ENCODE measurements at places on chromosomes 2 and 18.
A peak's percentile ranks its signal among the peaks of the same experiment; 100 is the strongest.

- DNase-seq: no peak
These were observed 342.7 kb upstream of the CHAC2 start for GRCh38 chr2:53424902-53425301.

- no peak for DNase-seq
These were observed 57.1 kb downstream of the PKP4 start for GRCh38 chr2:158513841-158514240.

- no peak for DNase-seq
These were observed 295.4 kb downstream of the CYP26B1 start for GRCh38 chr2:71852141-71852711.

- DNase-seq: no peak
These were observed 27.7 kb downstream of the ADRA2B start for GRCh38 chr2:96088340-96089335.

DNA sequence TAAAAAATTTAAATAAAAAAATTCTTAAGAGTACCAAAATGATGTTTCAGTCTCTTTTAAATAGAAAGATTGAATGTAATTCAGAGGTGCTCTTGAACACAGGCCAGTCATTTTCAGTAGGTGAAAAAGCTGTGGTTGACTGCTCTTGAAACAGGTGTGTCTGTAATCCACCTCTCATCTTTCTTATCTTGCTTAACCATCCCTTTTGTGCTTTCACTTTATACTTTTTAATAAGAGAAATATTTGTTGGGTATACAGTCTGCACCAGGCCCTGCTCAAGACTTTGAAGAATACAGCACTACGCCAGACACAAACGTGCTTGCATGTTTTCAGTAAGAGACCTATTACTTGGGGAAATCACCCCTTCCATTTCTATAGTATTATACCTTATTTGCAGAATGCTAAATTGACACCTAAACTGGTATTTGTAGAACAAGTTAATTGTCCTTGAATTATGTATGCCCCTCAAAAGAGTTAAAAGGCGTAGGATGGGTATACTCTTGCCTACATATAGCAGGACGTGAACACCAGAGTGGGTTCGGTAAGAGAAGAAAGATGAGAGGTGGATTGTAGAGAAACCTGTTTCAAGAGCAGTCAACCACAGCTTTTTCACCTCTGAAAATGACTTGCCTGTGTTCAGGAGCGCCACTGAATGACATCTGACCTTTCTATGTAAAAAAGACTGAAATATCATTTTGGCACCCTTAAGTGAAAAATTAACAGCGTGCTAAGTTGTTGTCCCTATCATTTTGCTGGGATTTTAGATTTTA is 4.0 kb upstream of the RTN4 start:
- no peak for DNase-seq

GRCh38 chr2:20291846-20292408 is 58.7 kb downstream of the PUM2 start:
- DNase-seq: no peak

DNA sequence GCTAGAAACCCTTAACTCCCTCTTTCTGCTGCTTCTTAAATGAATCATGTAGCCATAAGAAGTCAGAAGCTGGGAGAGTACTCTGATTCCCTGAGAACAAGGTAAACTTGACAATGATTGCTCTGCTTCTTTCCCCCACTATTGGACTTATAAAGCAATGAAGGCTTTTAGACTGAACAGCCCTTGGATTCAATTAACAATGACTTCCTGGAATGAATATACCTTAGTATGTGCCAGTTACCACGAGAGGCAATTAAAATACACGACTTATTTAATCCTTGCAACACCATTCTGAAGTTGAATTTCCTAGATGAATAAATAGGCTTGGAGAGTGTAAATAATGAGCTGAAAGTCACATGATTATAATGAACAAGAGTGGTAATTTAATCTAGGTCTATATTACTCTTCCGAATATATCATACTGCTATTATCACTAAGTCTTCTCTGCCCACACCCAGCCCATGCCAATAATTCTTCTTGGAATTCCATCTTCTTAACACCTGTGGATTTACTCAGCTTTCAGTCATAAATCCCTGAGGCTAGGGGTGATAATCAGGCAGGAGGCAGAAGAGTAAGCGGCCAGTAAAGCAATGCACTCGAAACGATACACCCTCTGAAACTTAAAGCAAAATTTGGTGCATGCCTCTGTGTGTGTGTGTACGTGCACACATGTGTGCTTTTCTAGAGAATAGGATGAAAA is 170.2 kb downstream of the ATAD2B start:
- DNase-seq: no peak

DNA sequence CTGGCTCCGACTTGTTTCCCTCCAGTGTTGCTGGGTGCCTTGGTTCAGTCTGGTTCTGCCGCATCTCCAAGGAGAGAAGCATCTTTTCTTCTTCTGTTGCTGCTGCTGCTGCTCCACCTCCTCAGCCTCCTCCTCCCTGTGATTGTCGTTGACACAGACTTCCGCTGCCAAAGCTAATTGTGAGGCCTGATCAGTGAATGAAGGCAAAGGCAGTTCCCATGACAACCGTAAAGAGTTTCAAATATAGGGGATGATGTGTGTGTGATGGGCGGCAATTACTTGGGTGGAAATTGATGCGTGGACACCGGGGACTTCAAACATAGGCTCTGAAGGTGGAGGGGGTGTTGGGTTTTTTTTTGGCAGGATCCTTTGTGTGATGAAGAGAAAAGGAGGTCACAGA is 13.7 kb downstream of the TET3 start:
- DNase-seq: no peak

DNA sequence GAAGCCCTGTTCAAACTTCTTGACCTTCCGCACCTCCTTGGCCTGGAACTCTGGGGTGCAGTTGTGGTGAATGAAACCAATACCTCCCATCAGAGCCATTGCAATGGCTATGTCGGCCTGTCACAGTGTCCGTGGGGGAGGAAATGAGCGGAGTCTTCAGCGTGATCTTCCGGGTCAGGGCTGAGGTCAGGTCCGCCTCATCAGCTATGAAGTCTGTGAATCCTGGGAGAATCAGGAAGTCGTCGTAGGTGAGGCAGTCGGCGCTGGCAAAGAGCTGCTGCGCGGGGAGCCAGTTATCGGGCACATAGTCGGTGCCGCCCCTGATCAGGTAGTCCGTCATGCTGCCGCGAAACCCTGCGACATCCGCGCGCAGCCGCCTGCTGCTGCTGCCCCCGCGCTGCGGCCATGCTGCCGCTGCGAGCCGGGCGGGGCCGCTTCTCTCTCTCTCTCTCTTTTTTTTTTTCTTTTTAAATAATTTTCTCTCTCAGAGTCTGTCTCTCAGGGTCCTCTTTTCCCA is 154.1 kb upstream of the ZSWIM2 start:
- no peak for DNase-seq

DNA sequence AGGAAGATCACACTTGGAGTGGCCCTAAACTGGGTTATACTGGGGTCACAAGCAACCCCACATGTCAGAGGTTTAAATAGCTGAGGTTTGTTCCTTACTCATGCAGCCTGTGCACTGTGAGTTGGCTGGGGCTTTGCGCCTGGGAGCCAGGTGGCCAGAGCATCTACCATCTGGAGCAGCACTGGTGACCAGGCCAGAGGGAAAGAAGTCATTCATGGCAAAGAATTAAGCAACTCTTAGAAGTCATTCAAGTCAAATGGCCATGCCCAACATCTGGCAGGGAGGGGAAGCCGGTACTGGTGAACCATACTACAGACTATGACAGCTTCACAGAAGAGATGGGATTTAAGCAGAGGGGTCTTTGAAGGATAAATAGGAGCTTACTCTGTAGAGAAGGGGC is 90.7 kb downstream of the POLR1A start:
- DNase-seq: no peak

GRCh38 chr18:23920054-23920453 is 94.5 kb upstream of the TTC39C start:
- DNase-seq: no peak

DNA sequence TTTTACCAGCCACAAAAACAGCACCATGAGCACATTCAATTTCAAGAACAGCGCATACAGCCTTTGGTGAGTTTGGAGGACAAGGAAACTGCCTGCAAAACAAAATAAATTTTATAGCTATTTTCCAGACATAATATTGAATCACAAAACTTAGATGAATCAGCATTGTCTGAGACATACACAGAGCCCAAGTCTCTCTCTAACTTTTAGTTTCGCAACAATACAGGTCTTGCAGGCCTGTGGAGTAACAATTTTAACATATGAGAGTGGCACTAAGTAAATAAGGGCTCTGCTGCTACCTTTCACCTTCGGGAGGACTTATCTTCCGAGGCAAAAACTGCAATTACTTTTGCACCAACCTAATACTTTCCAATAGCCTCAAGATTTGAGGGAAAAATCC is 56.1 kb upstream of the PEX13 start:
- DNase-seq: peak; percentile 45

DNA sequence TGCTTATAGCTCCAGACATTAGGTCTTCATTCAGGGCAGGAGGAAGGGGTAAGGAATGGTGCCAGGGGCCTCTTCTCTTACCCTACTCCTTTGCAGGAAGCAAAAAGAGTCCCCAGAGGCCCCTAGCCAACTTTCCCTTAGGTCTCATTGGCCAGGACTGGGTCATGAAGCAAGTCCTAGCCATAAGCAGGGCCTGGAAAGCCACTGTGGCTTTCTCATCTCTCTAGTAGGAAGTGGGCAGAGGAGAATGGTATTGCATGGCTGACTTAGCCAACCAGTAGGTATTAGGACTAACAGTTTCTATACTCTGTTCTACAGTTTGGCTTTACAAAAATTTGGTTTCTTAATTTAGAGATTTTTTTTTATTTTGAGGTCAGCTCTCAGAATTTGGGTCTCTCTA is 4.8 kb downstream of the FAM228A start:
- DNase-seq: no peak

DNA sequence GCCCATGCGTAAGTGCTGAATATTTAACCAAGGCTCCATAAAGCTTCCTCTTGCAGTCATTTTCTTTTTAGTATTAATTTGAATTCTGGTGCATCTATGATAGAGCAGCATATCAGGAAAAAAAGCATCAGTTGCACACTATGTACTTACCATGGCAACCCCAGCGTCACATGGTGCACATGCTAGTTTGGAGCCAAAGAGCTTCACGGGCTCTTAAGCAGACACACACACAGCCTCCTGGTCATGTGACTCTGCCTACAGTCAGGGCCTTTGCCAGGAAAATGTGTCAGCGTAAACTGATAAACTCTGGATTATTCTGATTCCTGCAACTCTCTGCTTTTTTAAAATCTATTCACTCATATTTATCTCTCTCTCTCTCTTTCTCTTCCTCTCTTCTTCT is 30.2 kb downstream of the NYAP2 start:
- DNase-seq: no peak

DNA sequence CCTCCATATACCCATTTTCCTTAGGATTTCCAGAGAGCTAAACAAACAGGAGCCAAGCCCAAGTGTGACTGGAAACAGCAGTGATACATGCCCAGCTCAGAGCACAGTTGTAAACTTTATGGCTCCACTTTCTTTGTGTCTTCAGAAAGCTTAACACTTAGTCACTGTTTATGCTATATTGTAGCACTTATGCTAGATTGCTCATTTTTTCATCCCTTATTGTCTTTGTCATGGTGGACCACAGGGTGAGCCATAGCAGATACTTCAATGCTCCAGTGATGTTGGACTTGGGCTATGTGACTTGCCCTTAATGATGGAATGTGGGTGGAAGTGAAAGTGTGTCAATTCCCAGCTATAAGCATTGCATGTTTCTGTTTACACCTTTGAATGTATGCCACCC is 401.6 kb downstream of the METTL4 start:
- no peak for DNase-seq

- DNase-seq: no peak
These were observed 895 bp upstream of the GLS start for GRCh38 chr2:190879474-190880377.

DNA sequence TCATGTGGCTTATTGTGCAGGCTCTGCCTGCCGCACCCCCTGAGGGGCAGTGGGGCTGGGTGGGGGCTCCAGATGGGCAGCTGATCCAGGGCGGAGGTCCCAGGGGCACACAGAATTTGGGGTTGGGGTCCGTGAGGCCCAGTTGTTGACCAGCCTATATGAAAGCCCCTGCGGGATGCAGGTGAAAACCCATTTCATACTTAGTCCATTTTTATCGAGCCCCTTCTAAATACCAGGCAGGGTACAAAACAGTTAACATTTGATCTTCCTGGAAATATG is 30.6 kb downstream of the MYO7B start:
- DNase-seq: no peak

DNA sequence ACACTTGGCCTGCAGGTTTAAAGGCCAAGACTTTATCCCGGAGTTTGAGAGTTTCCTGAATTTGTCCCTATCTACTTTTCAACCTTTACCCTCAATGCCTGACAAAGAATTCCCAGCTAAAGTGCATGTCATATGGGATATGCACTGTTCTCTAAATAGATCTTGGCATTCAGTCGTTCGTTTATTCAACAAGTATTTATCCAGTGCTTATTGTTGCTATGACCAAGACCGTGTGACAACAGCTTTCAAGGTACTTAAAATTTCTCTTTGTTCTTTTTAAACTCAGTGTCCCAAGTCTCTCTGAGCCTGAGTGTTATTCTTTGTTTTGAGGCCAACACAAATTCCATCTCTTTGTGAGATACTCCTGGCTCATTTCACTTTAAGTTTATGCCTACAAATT is 133.4 kb downstream of the RGPD3 start:
- no peak for DNase-seq

DNA sequence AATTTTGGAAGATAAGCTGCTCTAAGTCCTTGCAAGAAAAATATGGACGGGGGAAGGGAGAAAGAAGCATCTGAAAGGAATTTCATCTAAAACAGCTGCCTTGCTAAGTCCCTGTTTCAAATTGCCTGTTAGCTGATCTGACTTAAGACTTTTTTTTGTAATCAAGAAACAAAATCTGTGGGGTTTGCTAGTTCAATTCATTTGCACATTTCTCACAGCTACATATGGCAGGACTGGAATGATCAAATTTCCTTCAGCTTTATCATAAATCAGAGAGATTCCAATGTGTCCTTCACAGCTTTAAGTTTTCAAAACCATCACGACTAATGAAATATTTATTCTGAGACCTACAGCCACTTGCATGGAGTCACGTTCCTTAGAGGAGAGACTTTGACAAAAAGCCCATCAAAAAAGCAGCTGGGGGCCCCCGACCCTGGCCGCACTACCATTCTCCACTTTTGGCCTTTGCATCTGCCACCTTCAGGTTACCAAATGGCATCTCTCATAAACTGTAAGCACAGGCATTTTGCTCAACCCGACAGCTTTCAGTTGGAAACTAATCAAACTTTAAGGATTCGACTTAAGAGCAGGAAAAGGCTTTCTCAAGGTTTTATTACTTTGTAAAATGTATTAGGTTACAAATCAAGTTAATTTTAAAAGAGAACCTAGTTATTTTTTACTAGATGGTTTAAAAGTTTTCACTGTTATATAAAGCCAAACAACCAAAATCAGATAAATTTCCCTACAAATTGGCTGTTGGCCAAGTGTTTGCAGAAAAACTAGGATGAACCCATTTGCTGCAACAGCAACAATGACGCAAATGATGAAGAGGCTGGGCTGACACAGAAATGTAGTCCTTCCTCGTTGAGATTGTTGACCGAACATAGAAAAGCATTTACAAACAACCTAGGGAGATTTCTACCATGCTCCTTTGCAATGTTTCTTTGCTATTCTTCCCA is 100.4 kb upstream of the RND3 start:
- no peak for DNase-seq

- DNase-seq: no peak
These were observed 146.1 kb downstream of the PRPF40A start for GRCh38 chr2:152571048-152571766.
